ENCODE measurements at places on chromosomes 6 and 20.

- no peak for DNase-seq
Measured at GRCh38 chr20:59159493-59160376, 3.9 kb upstream of the ZNF831 start.

DNA sequence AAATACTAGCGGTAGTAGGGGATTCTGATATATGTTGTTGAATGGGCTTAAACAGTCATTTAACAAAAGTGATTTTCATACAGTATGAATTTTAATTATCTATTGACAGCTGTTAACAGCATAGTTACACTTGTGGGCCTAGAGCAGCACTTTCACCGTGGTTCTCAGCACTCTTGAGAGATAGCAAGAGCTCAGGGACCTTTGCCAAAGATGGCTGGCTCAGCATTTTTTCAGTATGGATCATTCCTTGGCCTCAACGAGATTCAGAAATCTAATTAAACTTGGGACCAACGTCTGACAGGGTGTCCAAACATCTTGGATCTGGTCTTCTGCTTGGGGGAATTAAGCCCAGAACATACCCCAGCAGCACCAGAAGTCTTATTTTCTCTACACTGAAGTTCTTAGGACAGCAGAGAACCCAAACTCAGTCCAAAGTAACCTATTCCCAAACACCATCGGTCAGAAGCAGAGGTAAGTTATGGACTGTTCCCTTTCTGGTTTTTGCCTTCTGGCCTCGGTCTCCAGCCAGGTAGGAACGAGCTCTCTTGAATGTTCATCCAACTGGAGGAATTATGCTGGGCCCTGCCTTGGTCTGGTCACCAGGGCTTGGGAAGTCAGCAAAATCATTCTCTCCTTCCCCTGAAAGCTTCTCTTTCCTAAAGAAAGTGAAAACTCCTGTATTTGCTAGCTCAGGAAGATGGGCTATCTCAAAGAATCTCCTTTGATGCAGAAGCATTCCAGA, 25.7 kb downstream of the PRPH2 start:
- no peak for DNase-seq

GRCh38 chr6:80215063-80215462, 108.6 kb downstream of the BCKDHB start:
- DNase-seq, result no peak

DNA sequence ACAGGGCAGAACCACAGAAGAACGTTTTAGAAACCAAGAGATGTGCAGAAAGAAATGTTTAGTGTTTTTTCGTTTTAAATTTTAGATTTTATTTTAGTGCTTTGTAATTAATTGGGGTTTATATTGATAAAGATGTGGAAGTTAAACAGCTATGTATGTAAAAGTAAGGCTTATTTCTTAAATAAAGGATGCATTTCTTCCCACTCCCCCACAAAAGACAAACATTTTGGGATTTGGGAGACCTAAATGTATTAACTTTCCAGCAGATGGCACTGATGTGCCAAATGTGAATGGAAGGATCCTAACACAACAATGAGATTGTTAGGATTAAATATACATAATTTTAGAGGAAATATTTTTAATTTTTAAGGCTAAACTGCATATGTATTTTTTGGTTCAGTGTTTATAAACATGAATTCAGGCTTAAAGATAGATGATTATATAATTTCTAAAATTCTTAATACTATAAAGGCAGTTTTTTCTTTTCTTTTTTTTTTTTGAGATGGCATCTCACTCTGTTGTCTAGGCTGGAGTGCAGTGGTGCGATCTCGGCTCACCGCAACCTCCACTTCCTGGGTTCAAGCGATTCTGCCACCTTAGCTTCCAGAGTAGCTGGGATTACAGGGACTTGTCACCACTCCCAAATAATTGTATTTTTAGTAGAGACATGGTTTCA, 12.0 kb downstream of the PFDN4 start:
- no peak for DNase-seq

DNA sequence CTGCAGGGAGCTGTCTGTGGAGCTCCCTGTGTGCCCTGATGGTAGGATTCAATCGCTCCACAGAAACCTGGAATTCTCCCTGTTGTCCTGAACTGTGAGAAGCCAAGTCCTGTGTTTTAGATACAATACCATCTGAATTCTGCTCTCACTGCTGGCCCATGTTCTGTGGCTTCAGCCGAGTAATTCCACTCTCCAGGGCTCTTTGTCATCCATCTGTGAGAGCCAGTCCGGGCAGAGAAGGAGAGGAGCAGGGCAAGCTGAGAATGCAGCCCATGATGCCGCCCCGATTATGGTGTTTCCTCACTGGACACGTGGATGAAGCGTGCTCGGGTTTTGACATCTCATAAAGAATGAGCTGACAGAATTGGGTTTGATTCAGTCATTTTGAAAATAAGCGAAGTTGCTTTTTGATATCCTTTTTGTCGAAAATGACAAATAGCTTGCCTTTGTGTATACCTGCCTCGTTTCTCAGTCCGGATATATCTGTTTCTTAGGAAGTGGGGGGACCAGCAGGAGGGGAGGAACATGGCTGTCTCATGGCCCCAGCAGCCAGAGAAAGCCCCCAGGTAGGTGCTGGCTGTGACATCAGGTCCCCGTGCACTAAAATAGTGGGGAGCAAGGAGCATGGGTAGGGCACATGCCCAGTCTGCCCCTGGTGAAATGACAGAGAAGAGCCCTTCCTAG, 8.2 kb upstream of the CD93 start:
- DNase-seq, result no peak

- DNase-seq, result no peak
Measured at GRCh38 chr6:142886431-142887170, 58.4 kb downstream of the HIVEP2 start.

GRCh38 chr20:63292292-63292701, 689 bp upstream of the COL20A1 start:
- DNase-seq, result no peak

DNA sequence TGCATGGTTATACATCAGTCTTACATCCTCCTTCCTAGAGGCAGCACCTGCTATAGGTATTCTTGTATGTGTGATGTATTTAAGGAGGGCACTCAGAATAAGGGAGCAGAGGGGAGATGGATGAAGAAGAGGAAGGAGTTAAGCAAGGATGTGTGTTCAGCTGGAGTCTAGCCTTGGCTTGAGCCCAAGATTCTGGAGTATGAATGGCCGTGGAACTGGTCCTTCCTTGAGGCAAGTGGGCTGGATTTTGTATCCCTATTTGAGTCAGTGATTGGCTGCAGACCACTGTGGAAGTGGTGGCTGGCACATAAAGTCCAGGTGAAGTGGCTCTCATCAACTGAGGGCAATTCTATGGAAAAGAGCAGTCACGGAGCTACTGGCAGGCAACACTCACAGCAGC, 112.0 kb upstream of the RNF24 start:
- DNase-seq, result no peak

- no peak for DNase-seq
Measured at GRCh38 chr20:58790454-58790853, 60.2 kb downstream of the GNAS-AS1 start.

DNA sequence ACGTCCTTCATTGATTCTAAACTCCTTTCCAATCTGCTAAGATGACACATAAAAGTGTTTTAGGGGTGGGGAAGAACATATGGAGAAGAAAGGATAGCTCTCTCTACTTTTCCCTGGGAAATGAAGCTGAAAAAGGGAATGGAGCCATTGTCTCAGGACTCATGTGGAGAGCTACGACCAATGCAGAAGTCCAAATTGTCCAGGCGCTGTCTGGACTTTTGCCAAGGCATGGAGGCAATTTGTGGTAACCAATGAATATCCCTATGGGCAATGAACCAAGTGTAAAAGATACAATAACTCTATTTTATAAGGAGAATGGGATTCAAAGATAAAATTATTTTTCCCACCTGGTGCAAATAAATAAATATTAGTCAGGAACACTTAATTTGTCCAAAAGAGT, 16.1 kb downstream of the FBXL4 start:
- no peak for DNase-seq

GRCh38 chr20:24948939-24949679, at the start of gene CST7:
TSS of gene CST7 (plus strand) at chr20:24949269. CDS start at chr20:24949506, 237 bp downstream.
- no peak for DNase-seq

DNA sequence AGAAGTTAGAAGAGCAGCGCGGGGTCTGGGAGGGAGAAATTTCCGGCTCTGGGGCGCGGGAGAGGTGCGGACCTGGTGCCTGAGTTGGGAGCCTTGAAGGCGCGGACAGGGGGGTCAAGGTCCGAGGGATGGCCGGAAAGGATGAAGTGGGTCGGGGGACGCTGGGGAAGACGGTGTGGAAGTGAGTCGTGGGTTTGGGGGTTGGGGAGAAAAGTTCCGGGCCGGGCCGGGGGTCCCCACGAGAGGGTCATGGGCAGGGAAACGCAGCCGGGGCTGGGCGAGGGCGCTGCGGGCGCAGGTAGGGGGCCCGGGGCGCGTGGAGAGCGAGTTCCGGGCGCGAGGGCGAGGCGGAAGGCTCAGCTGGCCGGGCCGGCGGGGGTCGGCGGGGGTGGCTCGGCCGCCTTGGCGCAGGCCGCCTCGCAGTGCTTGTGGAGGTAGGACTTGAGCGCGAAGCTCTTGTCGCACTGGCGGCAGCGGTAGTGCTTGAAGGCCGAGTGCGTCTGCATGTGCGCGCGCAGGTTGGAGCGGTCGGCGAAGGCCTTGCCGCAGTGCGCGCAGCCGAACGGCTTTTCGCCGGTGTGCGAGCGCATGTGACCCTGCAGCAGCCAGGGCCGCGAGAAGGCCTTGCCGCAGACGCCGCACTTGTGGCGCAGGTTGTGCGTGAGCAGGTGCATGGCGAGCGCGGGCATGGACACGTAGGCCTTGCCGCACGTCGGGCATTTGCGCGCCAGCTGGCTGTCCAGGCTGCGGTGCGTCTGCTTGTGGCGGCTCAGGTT, 10.5 kb upstream of the SRXN1 start:
- DNase-seq, result no peak

GRCh38 chr6:43871284-43871683, 101.3 kb downstream of the VEGFA start:
- no peak for DNase-seq

- no peak for DNase-seq
Measured at GRCh38 chr6:17601386-17601703, 1.2 kb downstream of the FAM8A1 start.

- no peak for DNase-seq
Measured at GRCh38 chr20:51931371-51931781, 129.1 kb upstream of the SALL4 start.

- DNase-seq, result no peak
Measured at GRCh38 chr20:50111120-50111828, 1.7 kb downstream of the UBE2V1 start.

- DNase-seq, result no peak
Measured at GRCh38 chr6:110037726-110038295, 59.7 kb downstream of the GPR6 start.

GRCh38 chr6:84348801-84349200, 121.4 kb upstream of the CEP162 start:
- DNase-seq, result no peak

- no peak for DNase-seq
Measured at GRCh38 chr20:24370249-24370648, 99.2 kb upstream of the SYNDIG1 start.

- DNase-seq, result peak; percentile 74
Measured at GRCh38 chr6:36682328-36683144, 4.0 kb downstream of the CDKN1A start.

GRCh38 chr6:100257793-100258395, 206.8 kb downstream of the SIM1 start:
- DNase-seq, result no peak

- DNase-seq, result no peak
Measured at GRCh38 chr6:164749221-164750064, 560.0 kb downstream of the C6orf118 start.

GRCh38 chr6:7513529-7513928, 27.9 kb upstream of the DSP start:
- no peak for DNase-seq

DNA sequence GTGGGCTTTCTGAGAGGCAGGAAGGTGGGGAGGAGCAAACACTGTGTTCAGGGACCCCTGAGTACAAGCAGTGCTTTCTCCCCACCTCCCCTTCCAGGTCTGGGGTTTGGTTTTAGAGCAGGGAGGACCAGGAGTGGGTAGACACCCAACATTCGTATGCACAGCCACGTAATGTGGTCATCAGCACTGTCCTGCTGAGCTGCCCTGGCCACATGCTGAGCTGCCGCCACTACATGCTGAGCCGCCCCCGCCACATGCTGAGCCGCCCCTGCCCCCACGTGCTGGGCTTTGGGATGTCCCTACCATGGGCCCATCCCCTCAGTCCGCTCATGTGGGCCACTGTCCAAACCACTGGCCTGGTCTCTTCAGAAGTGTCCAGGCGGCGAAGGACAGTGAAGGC, 214.9 kb upstream of the CST7 start:
- no peak for DNase-seq

DNA sequence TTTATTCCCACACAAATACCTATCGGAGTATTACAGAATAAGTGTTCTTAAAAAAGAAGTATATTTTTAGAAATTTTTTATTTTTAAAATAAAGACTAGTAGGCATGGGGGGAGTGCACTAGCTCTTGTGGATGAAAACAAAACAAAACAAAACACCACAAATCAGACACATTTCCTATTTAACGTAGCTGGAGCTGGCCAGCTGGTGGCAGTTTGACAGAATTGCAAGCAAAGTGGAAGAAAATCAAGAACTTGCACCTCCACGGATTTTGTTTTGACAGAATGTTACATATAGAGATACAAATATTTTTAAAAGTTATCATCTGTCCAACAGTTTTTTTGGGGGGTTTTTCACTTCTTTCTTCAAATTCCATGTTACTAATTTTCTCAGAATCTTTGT, 63.6 kb upstream of the SNRPB2 start:
- no peak for DNase-seq

DNA sequence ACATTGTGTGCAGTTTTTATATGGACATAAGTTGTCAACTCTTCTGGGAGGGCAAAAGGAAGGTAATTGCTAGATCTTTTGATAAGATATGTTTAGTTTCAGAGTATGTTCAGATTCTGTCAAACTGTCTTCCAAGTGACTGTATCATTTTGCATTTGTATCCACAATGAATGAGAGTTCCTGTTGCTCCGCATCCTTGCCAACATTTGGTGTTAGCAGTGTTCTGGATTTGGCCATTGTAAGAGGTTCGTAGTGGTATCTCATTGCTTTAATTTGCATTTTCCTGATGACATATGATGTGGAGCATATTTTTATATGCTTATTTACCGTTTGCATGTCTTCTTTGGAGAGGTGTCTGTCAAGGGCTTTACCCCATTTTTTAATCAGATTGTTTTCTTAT, 150.2 kb downstream of the CDKAL1 start:
- DNase-seq, result no peak

DNA sequence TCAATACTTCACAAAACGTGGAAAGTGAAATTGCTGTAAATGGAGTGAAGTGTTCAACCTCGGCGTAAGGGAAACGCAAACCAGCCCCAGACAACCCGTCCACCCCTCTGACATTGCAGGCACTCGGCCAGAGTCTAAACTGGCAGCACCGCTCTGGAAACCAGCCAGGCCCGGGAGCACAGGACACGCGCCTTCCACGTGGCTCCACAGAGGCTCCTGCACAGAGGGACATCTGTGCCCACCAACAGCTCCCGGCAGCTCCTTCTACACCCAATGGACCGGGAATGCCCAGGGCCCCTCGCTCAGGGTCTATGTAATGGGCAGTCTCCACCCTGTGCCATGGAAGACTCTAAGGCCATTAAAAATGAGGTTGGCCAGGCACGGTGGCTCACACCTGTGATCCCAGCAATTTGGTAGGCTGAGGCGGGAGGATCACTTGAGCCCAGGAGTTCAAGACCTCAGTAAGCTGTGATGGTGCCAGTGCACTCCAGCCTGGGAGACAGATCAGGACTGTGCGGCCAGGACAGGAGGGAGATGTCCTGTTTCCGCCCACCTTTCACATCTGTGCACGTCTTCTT, 3.4 kb upstream of the HELZ2 start:
- no peak for DNase-seq

- no peak for DNase-seq
Measured at GRCh38 chr20:22744341-22745193, 160.2 kb upstream of the FOXA2 start.

- no peak for DNase-seq
Measured at GRCh38 chr20:23702021-23702420, 13.2 kb upstream of the CST4 start.
